GM03348 (cell line): ENCODE measurements at places on chromosomes 7 and 10.

GRCh38 chr10:91355998-91356397 lies 54.1 kb upstream of the HECTD2 start:
- DNase-seq, result no peak

GRCh38 chr7:135201350-135201749 lies 10.0 kb downstream of the WDR91 start:
- no peak for DNase-seq

DNA sequence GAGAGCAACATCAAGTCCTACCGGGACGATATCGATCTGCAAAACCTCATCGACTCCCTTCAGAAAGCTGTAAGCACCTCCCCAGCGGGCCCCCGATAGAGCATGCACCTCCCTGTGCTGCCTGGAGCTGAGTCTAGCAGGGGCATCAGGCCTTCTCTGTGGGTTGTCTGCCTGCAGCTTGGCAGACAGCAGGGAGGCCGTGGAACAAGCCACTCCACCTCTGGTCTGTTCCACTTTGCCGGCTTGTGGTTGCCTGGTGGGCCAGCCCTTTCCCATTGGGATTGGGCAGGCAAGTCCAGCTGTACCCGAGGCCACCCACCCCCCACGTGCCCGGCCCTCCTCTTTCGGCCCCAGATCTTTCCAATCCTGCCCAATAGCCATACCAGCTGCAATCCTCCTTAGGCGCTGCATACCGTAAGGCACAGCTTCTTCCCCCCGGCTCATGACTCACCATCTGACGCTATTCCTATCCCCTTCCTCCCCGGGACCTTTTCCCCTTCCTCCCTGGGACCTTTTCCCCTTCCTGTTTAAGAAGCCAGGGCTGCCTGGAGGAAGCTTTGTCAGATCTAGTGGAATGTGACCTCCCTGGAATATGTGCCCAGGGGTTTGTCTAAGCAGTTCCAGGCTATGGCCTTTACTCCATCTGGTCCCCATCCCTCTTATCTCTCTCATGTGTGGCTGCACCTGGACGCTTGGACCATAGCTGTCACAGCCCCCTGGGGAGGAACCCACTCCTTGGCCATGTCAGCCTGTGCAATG lies 28.1 kb upstream of the SH2D4B start:
- DNase-seq, result peak; percentile 64

- no peak for DNase-seq
These were observed 104.3 kb upstream of the STEAP1B start for GRCh38 chr7:22604246-22604645.

DNA sequence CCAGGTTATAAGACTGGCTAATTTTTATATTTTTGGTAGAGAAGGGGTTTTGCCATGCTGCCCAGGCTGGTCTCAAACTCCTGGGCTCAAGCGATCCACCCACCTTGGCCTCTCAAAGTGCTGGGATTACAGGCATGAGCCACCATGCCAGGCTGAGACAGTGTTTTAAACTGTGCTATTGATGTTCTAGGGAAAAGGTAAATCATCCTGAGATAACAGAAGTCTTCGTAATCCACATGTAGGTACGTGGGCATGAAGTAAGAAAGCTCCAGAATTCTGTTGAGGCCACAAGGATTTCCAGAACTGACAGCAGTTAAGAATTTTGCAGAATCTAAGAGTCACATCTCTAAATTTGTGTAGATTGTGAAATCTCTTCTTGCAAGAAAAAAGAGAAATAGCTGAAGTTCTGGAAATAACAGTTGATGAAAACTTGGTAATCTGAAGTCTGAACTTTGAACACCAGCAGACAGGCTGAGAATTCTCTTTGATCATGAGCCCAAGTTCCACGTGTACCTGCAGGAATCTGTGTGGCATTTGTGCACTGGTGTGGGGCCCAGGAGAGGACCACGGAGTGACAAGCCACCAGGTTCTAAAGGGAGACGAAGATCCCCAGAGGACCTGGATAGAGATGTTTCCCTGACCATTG lies 24.6 kb downstream of the C7orf33 start:
- DNase-seq, result no peak

GRCh38 chr7:140000666-140001268 lies 62.0 kb downstream of the PARP12 start:
- no peak for DNase-seq

DNA sequence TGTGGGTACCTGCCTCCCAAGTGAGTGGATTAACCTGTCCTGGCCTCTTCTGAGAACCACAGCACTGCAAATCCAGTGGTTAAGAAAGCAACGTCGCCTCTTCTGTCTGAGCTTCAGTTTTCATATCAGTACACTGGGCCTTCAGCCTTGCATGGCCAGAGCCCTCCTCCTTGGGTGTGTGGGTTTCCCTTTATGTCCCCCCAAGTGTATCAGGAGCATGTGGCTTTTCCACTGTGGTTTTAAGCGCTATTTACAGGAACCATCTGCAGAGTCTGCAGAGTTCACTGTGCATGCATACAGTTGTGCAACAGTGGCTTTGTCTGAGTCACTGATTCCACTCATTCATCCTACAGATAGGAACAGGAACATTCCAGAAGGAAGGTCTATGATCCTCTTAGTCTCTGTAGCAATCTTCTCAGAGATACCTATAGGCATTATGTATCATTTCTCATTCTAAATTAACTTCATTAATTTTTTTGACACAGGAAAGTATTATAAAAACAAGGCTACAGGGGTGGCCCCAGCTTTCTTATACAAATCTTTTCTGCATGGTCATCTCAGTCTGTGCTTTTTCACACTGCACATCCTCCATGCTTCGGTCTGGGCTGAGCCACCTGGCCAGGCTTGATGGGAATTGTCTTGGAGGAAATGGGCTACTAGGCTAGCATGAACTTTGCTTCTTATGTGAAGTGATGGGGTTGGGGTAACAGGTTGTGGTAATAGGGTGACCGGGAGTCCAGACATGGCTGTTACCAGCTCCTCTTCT lies 17.1 kb downstream of the MBL2 start:
- DNase-seq, result peak; percentile 74

DNA sequence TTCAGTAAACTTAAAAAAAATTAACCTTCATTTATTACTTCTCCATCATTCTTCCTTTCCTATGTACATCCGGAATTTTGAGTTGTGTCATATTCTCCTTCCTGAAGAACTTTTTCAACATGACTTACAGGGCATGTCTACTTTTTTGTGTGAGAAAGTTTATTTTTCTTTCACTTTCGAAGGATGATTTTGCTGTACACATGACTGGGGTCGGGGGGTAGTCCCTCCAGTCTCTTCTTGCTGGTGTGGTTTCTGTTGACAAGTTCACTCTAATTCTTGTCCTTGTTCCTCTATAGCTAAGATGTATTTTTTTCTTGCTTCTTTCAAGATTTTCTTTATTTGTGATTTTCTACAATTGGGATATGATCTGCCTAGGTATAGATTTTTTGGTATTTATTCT lies 55.8 kb downstream of the INPP5A start:
- DNase-seq, result no peak

GRCh38 chr10:69269761-69270160 lies 8.5 kb upstream of the HK1 start:
- peak; percentile 46 for DNase-seq

GRCh38 chr7:155878250-155878649 lies 66.0 kb upstream of the SHH start:
- no peak for DNase-seq

DNA sequence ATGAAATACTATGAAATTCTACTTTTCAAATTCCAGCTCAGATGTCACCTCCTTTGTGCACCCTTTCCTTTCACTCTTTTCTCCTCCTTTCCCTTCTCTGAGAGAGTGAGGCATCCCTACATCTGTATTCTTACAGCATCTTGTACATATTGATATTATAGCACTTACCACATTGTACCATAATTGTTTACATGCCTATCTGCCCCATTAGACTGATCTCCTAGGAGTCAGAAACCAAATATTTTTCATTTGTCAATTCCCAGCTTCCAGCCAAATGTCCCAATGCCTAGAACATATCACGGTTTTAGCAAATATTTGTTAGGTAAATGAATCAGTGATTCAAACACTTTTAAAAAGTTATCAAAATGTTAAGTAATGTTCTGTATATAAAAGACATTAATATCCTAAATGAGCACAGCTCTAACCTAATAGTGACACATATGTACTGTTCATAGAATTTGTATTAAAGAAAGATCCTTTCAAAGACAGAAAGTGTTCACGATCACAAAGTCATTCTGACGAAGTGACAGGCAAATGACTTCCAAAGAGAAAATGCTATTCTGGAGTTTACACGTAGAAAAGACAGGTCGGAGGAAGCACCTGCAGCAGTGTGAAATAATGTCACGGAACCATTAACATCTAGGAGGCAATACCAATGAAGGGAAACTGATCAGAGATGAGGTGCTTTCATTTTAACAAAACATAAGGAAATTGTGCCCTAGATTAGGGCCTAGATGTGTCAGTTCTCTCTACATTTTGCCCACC lies 774.2 kb downstream of the MAGI2 start:
- no peak for DNase-seq

- DNase-seq, result peak; percentile 64
These were observed 392.1 kb upstream of the PODXL start for GRCh38 chr7:131948434-131949053.

DNA sequence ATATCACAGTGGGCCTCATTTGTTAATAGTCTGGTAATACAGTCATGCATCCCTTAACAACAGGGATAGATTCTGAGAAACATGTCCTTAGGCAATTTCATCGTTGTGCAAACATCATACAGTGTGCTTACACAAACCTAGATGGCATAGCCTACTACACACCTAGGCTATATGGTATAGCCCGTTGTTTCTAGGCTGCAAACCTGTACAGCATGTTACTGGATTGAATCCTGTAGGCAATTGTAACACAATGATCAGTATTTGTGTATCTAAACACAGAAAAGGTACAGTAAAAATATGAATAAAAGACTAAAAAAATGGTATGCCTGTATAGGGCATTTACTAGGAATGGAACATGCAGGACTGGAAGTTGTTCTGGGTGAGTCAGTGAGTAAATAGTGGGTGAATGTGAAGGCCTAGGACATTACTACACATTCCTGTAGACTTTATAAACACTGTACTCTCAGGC lies 12.0 kb upstream of the RHOBTB1 start:
- DNase-seq, result peak; percentile 27

GRCh38 chr10:76195654-76196390 lies 764.4 kb downstream of the LRMDA start:
- DNase-seq, result peak; percentile 11

DNA sequence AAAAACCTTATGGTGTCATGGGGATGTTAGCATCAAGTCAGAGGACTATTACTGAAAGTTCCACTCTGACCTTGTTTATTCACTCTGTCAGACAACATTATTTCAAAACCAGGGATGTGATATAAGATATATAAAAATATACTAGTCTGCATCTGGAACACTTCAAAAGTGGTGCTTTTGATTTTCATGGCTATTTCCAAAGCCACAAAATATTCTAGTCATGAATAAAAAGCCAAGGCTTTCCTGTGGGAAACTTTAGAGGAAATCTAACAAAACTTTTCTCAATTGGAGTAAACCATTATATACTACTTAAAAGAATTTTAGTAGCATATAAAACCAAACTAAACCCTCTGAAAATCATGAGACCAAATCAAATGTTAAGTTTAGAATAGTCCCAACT lies 205.2 kb downstream of the TMEM26 start:
- no peak for DNase-seq

- DNase-seq, result no peak
These were observed 8.1 kb downstream of the ASB4 start for GRCh38 chr7:95493844-95494243.

DNA sequence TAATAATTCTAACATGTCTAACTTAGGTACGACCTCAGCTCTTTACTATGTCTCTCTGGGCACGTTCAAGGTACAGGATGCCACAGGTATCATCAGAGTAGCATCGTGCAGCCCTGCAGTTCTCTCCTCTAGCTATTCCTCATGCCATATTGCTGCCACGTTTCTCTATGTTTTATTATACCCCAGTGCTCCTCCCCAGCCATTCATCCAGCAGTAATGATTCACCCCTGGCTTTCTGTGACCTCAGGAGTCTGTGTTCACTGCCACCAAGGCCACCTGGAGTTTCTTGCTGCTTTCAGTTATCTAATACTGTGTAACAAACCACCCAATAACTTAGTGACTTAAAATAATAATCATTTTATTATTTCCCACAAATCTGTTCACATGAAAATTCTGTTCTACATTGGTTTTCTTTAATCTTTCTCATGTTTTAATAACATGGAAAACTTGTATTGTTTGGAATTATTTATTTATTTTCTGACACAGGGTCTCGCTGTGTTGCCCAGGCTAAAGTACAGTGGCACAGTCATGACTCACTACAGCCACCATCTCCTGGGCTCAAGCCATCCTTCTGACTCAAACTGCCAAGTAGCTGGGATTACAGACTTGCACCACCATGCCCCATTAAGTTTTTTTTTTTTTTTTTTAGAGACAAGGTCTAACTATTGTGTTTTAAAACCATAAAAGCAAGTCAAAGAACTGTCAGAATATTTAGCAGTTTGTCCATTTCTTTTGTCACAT lies 21.8 kb downstream of the REEP3 start:
- no peak for DNase-seq

DNA sequence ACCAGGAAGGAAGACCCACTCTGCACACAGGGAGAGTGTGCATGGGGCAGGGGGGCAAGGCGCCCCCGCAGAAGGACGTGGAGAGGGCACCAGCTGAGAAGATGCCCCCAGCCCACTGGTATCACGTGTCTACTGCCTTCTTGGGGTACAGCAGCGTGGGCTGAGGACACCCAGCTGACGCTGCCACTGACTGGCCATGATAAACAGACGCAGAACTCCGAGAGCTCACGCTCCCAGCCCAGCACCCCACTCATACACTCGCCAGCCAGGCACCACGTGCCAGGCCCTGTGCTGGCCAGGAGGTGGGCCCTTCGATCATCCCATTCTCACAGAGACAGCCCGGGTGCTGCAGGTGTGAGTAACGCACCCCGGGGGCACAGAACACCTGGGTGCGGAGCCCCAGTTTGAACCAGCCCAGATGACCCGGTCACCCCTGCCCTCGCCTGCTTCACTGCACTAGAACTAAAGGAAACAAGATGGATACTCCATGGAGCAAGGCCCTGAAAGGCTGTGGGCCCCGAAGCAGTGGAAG lies 199.8 kb downstream of the MAD1L1 start:
- DNase-seq, result no peak

DNA sequence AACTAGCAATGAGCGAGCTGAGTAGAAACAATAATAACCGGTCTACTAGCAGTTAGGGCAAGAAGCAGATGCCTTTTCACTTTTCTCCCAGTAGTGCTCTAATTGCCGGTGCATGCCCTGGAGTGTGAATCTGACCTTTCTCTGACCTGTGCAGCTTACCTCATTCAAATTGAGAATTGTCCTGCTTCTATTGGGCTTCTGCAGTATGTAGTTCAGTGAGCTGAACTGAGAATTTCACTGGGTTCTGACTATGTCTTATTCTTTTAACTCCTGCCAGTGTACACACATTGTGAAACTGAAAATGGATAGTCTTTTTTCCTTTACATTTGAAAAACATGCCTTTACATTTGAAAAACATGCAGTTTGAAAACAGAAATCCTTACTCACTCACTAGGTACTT lies 157.9 kb upstream of the GRM3 start:
- DNase-seq, result no peak
